Right renal pelvis (tissue), 4 donors: ENCODE measurements at places on chromosomes 16 and 17. TPM values are rescaled to one million over a fixed set of nuclear protein-coding genes. Genes with fewer than 3 reads are reported as not detected.

GRCh38 chr17:53426505-53426904 lies 396.2 kb upstream of the KIF2B start:
- no peak for DNase-seq

- DNase-seq = no peak
These were observed 41.6 kb upstream of the CPPED1 start for GRCh38 chr16:12845282-12845681.

DNA sequence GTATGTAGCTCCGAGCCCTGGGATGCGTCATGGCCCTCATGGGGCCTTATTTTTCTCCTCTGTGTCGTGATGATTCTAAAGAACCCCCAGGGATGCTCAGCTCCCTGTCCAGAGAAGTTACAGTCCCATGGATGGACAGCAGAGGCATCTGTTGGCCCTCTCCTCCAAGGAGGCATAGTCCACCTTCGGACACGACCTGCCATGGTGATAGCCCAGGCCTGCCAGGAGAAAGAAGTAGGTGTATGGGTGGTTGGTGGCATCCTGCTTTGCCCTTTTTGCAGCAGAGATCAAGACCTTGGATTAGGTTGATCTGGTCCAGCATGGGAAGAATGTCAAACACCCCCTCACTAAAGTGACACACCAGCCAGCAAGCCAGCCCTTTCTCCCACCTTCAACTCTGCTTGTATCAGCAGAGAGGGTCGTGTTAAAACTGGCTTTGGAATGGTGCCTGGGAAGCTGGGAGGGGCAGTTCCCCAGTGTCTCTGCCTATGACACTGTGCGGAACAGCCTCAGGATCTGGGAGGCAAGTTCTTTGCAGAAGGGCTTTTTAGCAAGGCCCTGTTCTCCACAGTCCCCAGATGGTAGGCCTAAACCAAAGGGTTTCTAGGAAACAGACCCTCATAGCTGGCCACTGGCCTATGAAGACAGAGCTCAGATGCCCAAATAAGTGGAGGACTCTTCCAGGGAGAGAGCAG lies 259.9 kb upstream of the RPL38 start:
- DNase-seq = no peak

Gene WNT9B
- 7.3 TPM for polyA plus RNA-seq

Gene FOXL1
- polyA plus RNA-seq = 18.2 TPM
